ENCODE measurements at places on chromosomes 2 and 18.
A peak's percentile ranks its signal among the peaks of the same experiment; 100 is the strongest.

GRCh38 chr18:31512203-31512764 lies 14.3 kb downstream of the DSG2 start:
- no peak for DNase-seq

DNA sequence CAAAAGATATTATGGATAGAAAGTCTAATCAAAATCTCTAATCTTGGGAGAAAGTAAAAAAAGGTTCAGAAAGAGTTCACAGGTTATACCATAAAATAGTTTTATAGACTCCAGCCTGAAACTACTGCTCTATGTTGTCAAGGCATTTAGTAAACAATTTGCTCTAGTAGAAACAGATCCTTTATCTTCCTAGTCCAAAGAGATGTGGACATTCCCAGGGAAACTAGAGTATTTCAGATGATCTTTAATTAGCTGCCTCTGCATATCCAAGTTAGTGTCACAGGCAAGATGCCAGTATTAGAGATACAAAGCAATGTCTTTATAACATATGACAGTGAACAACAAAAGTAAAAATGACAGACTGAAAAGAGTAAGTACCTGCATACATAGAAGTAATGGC lies 708.6 kb downstream of the CCDC85A start:
- no peak for DNase-seq

GRCh38 chr2:23497536-23497935 lies 112.6 kb downstream of the KLHL29 start:
- no peak for DNase-seq

- peak; percentile 87 for DNase-seq
Measured at GRCh38 chr2:195659982-195660890, 3.2 kb downstream of the SLC39A10 start.

DNA sequence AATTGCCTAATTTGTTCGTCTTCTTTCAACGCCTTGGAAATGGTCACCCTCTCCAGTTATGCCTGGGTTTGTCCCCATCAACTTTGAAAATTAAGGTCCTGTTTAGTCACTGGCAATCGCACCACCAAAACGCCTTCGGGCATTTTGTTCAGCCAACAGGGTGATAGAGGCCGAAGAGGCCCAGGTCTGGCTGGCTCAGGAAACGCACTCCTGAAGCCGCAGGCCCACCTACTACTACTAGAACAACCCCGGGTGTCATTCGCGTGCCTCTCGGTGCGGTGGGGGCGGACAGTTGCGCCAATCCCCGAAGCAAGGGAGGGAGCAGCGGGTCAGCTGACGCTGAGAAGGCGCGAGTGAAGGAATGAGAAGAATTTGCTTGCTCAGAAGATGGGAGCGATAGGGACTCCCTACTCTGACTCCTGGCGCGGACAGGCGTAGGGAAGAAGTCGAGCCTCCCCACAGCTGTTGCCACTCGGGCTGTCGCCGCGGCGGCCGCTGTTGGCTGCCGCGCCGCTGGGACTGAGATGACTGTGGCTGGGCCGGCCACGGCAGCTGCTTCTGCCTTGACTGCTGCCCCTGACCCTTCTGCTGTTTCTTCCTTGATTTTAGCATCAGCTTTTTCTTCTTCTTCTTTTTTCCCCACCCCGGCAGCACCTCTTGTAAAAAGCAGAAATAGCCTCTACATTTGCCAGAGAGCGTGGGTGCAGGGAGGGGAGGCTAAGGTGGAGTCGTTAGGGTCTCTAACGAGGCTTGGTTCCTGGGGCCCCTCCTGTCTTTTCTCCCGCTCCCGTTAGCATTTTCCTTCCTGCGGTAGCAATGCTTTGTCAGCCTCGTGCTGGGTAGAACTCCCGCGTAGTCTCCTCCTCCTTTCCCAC lies 387.6 kb downstream of the FIGN start:
- DNase-seq, result peak; percentile 33

DNA sequence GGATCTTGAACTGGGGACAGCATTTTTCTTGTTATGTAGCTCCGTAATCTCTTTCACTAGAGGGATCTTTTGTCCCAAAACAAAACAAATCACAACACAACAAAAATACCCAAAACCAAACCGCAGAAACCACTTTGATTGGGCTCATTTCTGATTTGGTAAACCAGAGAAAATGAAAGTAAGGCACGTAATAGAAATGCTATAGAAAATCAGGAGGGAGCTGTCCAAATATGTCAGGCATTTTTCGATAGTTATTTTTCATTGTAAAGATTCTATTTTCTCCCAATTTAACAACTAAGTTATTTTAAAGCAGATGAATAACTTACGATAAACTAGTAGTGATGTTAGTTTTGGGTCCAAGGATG lies 406.5 kb downstream of the XIRP2 start:
- DNase-seq, result no peak

- DNase-seq, result peak; percentile 85
Measured at GRCh38 chr2:74379851-74380789, at the start of gene DCTN1. Gene DCTN1, minus strand, starts transcription at chr2:74380311. Its CDS starts 274 bp downstream, at chr2:74380037.

- no peak for DNase-seq
Measured at GRCh38 chr2:12982149-12982584, 265.4 kb downstream of the TRIB2 start.

GRCh38 chr2:88885679-88886416 lies 194.4 kb downstream of the RPIA start:
- DNase-seq, result no peak

DNA sequence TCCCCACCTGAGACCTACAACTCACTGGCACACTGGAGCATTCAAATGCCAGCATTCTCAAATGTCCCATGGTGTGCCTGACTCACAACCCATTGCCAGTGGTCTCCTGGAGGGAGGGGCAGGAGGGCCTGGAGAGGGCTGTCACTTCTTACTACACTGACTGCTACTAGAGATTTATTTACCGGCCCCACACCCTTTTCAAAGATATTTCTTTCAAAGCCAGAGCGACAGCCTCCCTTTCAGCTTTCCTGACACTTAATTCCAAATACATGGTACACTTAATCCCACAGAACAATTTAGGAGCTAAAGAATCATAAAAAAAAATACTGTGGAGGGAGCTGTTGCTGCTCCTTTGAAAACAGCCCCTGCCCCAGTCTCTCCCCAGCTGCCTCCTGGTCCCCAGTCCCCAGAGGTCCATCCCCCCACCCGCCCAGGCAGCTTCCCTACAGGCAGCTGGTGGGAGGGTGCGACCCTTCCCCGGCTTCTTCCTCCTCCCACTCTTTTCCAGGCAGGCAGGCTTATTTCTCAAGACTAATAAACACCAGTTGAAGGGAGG lies 129.1 kb upstream of the SMAD2 start:
- no peak for DNase-seq

- no peak for DNase-seq
Measured at GRCh38 chr2:84327645-84328249, 131.3 kb downstream of the SUCLG1 start.

GRCh38 chr2:26683583-26683982 lies 8.9 kb upstream of the KCNK3 start:
- no peak for DNase-seq

- DNase-seq, result no peak
Measured at GRCh38 chr18:76844742-76845477, 22.6 kb downstream of the ZNF236 start.

- DNase-seq, result no peak
Measured at GRCh38 chr18:60339018-60339417, 33.6 kb downstream of the MC4R start.

DNA sequence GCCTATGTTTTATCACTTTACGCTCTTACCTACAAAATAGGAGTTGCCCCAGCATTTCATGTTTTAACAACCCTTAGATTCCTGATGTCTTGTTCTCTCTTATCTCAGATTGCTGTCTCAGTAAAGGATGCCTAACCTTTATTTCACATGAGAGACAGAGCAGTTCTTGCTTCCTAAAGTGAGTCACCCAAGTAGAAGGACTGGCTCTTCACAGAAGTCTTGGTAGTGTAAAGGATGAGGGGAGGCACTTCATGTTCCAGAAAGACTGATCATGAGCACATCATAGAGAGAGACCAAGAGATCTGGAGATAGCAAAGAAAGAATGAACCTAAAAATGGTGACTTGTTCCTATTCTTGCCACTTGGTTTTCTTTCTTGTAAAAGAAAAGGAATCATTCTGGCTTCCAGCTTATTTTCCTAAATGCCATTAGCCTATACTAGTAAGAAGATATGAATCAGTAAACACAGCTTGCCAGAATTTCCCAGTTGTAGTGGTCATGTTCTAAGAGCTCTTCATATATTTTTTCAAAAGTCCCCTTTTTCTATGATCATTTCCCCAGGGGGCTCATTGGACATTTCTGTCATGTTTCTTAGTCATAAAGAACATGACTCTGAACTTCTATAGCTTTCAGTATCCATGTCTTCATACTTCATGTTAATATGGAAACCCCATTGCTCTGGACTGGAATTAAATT lies 54.9 kb downstream of the MAPRE2 start:
- DNase-seq, result no peak

DNA sequence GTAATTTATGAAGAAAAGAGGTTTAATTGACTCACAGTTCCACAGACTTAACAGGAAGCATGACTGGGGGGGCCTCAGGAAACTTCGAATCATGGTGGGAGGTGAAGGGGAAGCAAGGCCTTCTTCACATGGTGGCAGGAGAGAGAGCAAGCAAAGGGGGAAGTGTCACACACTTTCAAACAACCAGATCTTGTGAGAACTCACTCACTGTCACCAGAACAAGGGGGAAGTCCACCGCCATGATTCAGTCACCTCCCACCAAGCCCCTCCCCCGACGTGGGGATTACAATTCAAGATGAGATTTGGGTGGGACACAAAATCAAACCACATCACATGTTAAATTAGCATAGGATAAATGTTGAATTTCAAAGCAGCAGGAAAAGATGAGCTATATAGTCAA lies 56.2 kb downstream of the STRADB start:
- DNase-seq, result no peak

DNA sequence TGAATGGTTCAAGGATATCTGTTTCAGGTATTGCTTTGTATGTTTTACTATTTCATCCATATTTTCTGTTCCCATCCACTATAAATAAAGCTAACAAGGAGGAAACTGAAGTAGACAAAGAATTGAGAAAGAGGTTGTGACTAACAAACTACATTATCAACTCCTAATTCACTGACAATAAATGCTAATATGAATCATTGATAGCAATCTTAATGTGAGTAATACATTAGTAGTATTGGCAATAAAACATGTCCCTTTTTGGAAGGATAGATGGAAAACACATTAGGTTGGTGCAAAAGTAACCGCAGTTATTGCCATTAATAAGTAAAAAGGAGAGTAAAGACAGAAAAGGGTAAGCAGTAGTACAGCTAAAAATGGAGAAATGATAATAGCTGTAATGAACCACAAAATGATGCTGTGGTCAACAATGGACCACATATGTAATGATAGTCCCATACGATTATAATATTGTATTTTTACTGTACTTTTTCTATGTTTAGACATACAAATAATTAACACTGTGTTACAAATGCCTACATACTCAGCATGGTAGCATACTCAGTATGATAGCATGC lies 104.7 kb downstream of the THADA start:
- no peak for DNase-seq

DNA sequence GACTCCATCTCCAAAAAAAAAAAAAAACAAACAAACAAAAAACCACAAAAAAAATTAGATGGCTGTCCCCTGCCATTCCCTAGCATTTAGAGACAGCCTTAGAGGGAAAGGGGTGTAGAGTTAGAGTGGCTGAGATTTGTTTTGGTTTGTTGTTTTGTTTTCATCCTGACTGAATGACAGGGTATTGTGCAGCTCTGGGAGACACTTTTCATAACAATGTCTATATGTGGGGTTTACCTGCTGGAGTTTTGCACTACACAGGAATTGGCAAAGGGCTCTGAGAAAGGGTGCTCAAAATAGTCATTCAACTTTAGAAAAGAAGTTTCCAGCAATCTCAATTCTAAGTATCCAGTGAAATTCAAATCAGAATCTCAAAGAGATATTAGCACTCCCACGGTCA lies 732.5 kb upstream of the CHAC2 start:
- DNase-seq, result no peak

DNA sequence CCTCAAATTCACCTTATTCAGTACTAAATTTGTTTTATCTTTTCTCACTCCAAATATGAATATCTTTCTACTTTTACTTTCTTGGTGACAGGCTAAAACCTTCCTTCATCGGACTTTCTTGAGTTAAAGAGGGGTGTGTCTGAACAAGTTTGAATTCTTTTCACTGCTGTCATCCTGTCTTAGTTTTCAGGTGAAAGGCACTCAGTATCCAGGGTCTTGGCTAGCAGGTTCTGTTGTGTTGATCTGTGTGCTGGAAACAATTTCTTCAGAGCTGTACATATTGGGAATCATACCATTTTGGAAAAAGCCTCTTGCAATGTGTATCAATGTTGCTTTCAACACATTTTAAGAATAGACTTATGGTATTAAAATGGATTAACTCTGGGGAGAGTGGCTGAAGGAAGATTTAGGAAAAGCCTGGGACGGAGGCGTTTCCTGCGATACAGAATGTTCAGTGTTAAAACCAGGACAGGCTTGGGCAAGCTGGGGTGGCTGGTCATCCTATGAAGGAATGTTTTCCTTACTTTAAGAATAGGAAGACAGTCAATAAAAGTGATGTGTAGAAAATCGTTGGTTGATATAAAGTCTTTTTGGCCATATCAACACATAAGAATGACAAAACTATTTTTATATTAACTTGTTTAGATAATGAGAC lies 350.7 kb upstream of the SPRED2 start:
- DNase-seq, result no peak

- no peak for DNase-seq
Measured at GRCh38 chr2:65969161-65969560, 465.8 kb upstream of the MEIS1 start.

DNA sequence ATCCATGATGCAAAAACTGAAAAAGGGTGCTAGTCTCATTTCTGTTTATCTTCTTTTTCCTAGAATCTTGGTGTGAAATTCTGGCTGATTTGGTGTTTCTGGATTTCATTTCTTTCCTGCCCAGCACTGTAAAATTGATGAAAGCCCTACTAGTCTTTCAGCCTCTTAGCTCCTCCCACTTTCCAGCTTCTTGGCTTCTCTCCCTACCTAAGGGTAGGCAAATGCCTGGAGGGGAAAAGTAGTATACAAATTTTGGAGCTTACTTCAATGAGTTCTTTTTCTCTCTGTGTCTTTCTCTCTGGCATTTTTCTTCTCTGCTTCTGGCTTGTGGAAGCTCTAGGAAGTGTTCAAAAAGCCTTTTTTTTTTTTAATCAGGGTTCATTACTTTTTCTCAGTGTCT lies 160.5 kb downstream of the XIRP2 start:
- no peak for DNase-seq

Data from pons (tissue), 1 donor.